NCI-H146 (cell line): ENCODE measurements at places on chromosomes 3 and 15.

DNA sequence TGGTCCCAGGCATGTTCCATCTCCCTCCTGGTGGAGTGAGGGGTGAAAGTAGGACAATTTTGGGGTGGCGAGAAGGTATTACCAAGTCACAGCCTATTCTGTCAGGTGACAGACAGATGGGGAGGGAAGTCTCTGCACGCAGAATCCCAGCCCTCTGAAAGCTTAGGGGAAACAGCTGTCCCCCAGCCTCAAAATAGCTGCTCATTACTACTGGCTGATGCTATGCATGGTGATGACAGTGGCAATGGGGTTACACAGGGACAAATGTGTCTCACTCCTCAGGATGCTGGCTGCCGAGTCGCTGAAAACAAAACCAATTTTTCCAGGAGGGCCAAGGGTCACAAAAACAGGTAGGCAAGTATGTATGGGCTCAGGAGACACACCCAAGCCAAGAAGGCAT, 68.8 kb upstream of the OXTR start:
- no peak for DNase-seq

DNA sequence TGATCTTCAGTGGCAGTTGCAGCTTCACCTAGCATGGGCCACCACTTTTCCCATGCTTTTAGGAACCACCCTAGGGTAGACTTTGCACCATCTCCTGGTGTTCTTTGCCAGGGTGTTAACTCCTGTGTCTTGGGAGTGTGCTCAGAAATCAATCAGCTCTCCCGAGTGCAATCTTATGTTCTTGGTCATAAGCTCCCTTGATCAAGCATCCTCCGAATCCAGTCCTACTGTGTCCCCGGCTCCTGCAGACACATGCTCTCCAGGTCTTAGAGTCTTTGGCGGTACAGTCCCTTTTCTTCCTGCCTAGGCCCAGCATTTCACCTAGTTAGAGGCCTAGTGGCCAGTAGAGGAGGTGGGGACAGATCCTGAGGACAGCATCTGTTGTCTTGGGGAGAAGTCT, 74.7 kb upstream of the SYN2 start:
- DNase-seq = no peak

- DNase-seq = no peak
These were observed 28.2 kb upstream of the CCDC50 start for GRCh38 chr3:191301017-191301416.

GRCh38 chr3:186953011-186953487, 22.7 kb downstream of the ST6GAL1 start:
- no peak for DNase-seq

- no peak for DNase-seq
These were observed 13.9 kb downstream of the PLXND1 start for GRCh38 chr3:129592381-129593131.
